LHCN-M2 (cell line): ENCODE measurements at places on chromosomes 12 and 14. TPM values are rescaled to one million over a fixed set of nuclear protein-coding genes. Genes with fewer than 3 reads are reported as not detected.

GLT8D2 gene
- total RNA-seq: 42.0 and 47.1 TPM in 2 replicates

KLHL33 gene
- total RNA-seq: not detected in 2 replicates

GUCY2C gene
- total RNA-seq: not detected in 2 replicates

LPAR5 gene
- not detected in 2 replicates for total RNA-seq

INSM2 gene
- total RNA-seq: 0.06 TPM in 1 of 2 replicates, not detected in the other

MSRB3 gene
- 36.0 and 40.8 TPM in 2 replicates for total RNA-seq

NTF3 gene
- total RNA-seq: 0.29 and 0.32 TPM in 2 replicates

GXYLT1 gene
- total RNA-seq: 19.2 and 19.8 TPM in 2 replicates

SLC6A15 gene
- 27.0 and 30.8 TPM in 2 replicates for total RNA-seq

IL22 gene
- total RNA-seq: not detected in 2 replicates

MIPOL1 gene
- 9.9 and 12.4 TPM in 2 replicates for total RNA-seq

DIO2 gene
- 0.38 and 1.3 TPM in 2 replicates for total RNA-seq

SMIM41 gene
- total RNA-seq: not detected in 2 replicates

CYP27B1 gene
- total RNA-seq: 0.90 and 0.98 TPM in 2 replicates

PTPRO gene
- 0.45 and 0.63 TPM in 2 replicates for total RNA-seq

FAM90A1 gene
- total RNA-seq: not detected in 2 replicates

OTOGL gene
- total RNA-seq: 0.19 and 0.34 TPM in 2 replicates

DEGS2 gene
- total RNA-seq: 0.58 TPM in 1 of 2 replicates, not detected in the other

POLE2 gene
- total RNA-seq: 26.5 and 29.1 TPM in 2 replicates

IFNG gene
- not detected in 2 replicates for total RNA-seq

RERG gene
- total RNA-seq: 3.0 and 5.3 TPM in 2 replicates

SLCO1A2 gene
- total RNA-seq: 0.06 and 0.29 TPM in 2 replicates

KRT78 gene
- total RNA-seq: not detected in 2 replicates

KRT86 gene
- total RNA-seq: 0.06 TPM in 1 of 2 replicates, not detected in the other
